HT1080 (cell line): ENCODE measurements at places on chromosomes 7 and 10.

- no peak for DNase-seq
Observed at GRCh38 chr7:140213684-140214074, 36.9 kb upstream of the KDM7A start.

- no peak for DNase-seq
Observed at GRCh38 chr7:116502201-116503096, 2.9 kb downstream of the CAV2 start.

DNA sequence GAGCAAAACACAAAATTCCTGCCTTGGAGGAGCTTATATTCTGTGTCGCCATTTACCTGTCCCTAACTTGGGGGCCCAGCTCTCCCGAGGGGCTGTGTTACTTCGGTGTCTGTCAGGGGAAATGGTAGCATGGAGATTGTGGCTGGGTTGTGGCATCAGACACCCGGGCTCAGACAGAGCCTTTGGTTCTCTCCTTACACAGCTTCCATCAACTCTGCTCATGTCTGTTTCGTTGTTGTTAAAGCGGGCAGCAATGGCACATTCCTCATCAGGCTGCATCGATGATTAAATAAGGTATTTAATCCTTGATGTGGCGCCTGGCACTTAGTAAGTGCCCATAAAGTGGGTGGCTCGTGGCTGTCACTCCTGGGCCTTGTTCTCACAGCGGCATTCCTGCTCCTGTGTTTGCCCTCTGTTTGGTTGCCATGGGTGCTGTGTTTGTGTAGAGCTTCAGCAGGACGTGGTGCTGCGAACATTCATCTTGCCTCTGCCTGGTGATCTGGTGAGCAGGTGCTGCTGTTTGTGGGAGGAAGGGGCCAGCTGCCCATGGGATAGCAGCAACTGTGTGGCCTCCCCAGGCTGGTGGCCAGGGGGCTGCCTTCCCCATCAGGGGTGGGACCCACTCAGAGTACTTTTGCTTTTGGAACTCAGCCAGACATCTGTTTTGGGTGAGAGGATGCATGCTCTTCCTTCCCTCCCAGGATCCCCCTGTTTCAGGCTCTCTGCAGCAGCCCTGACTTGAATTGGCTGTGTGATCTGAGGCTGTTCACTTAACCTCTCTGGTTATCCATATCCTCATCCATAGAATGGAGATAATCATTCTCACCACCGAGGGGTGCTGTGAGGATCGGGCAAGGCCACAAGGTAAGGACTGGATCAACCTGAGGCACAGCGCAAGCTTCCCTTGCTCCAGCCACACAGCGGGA is 207.2 kb upstream of the SVIL start:
- peak; percentile 45 for DNase-seq

DNA sequence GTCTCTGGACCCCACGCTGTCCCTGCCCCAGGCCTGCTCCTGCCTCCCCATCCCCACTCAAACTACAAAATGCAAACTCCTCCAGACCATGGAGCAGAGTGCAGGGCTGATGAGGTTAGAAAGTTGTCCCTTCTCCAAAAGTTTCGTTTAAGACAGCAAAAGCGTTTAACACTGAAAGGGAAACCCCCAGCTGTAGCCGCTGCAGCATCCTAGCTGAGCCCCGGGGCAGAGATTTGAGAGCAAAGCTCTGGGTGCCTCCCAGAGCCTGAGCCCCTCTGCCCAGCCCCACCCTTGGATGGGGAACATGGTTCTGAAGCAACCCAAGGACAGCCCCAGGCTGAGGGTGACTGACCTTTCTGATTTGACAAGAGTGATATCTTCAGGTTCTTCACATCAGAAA is 52.8 kb upstream of the ENO4 start:
- DNase-seq = no peak

- no peak for DNase-seq
Observed at GRCh38 chr10:33353853-33354252, 19.4 kb upstream of the NRP1 start.
